Activated naive CD4-positive, alpha-beta T cell treated with anti-CD3 and anti-CD28 coated beads, Interleukin-2, amount 10 ng/mL, durations not matched to agents 7 days and 5 days (primary cell): ENCODE measurements at places on chromosomes 5 and 9.

- no peak for DNase-seq
These were observed 19.3 kb downstream of the GAPVD1 start for GRCh38 chr9:125280945-125281344.

- DNase-seq: no peak
These were observed 47.1 kb downstream of the MAT2B start for GRCh38 chr5:163552536-163552935.

DNA sequence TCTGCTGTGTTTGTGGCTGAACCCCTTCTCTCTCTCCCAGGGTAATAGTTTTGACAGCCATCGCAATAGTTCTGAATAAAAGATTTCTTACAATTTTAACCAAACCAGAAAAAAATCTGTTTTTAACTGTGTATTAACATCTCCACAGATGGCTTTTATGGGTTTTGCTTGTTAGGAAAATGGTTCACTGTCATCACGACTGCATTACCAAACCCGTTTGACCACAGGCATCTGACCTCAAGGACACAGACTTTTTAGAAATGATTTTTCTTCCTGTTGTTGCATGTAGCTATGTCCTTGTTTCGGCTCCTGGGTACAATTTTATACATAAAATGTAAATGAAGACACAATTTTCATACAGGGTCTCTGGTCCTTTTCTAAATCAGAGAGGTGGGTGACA lies 316.1 kb downstream of the IRX1 start:
- no peak for DNase-seq

GRCh38 chr5:33423018-33423630 lies 17.6 kb upstream of the TARS1 start:
- no peak for DNase-seq

- no peak for DNase-seq
These were observed 93.6 kb downstream of the CYFIP2 start for GRCh38 chr5:157359356-157360055.
